Inflammatory macrophage treated with lipopolysaccharide for 1 hour (primary cell): ENCODE measurements at places on chromosomes 2 and 18.
A peak's percentile ranks its signal among the peaks of the same experiment; 100 is the strongest.

GRCh38 chr2:143300536-143300935 lies 171.3 kb downstream of the ARHGAP15 start:
- DNase-seq, result no peak

GRCh38 chr2:50181212-50181611 lies 850.7 kb downstream of the NRXN1 start:
- DNase-seq, result no peak

GRCh38 chr2:234603619-234604018 lies 106.7 kb upstream of the ARL4C start:
- no peak for DNase-seq

GRCh38 chr2:11742317-11742701 lies 4.1 kb upstream of the LPIN1 start:
- no peak for DNase-seq

DNA sequence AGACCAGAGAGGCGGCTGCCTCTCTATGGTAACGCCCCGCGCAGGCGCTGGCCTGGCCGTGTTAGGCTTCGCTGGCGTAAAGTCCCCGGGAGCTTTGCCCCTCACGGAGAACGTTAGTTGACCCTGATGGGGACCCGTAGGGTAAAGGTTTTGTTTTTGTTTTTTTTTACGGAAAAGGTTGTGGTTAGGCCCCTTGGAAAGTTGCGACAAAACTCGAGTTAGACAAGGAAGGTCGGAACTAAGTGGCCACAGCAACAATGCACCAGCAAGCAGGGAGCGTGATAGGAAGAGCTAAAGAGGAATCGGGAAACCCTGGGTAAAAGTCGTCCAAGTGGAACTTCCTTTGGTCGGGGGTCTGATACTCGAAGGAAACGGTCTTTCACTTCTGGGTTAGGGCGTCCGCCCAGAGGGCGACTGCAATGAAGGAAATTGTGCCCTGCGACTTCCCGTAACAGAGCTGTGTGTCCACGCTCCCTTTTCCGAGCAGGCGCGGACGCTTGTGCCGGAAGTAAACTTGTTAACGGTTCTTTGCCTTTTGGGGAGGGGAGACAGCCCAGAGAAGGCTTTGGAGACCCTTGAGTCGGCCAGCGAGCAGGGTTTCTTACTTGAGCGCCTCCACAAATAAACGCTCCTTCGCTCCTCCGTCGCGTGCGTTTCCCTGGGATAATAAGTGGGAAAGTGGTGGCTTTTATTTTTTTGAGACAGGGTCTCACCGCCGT lies 493 bp upstream of the CLASP1 start:
- DNase-seq, result peak; percentile 96

- DNase-seq, result no peak
These were observed 8.9 kb downstream of the SLC4A3 start for GRCh38 chr2:219636144-219636915.

- no peak for DNase-seq
These were observed 63.5 kb upstream of the FN1 start for GRCh38 chr2:215499331-215499730.

DNA sequence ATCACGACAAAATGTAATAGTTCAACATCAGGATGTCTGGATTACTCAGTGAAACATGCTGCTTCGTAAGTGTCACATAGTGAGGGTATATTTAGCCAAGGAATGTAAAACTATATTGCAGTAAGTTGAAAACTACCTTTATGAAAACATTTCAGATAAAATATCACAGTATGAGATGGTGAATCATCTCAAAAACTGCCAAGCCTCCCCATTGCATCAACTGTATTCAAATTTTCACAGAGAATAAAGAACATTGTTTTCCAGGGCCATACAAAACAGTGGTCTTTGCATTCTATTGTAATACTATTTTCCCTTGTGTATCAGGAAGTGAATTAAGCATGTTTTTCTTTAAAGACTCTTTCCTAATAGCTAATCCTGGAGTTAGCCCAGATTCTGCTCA lies 47.6 kb upstream of the MSTN start:
- no peak for DNase-seq

- no peak for DNase-seq
These were observed 443.6 kb downstream of the TDRD15 start for GRCh38 chr2:21567395-21567794.

GRCh38 chr18:59616501-59616900 lies 80.7 kb downstream of the CCBE1 start:
- DNase-seq, result no peak

DNA sequence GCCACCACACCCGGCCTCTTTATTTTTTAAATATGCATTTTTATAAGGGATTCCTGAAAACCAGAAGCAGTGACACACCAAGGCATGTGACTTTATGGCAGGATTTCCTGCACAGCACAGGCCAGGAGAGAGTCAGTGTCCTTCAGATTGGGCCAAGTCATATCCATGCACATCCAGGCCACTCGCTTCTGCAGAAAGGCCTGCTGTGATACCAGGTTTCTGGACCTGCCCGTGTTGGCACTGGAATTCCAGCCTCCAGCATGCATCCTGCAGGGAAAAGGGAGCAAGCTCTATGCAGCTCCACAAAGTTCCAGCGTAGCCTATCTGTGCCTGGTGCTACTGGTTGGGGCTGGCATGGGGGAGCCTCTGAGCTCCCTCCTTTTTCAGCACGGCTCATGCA lies 36.8 kb downstream of the MEX3C start:
- DNase-seq, result no peak

DNA sequence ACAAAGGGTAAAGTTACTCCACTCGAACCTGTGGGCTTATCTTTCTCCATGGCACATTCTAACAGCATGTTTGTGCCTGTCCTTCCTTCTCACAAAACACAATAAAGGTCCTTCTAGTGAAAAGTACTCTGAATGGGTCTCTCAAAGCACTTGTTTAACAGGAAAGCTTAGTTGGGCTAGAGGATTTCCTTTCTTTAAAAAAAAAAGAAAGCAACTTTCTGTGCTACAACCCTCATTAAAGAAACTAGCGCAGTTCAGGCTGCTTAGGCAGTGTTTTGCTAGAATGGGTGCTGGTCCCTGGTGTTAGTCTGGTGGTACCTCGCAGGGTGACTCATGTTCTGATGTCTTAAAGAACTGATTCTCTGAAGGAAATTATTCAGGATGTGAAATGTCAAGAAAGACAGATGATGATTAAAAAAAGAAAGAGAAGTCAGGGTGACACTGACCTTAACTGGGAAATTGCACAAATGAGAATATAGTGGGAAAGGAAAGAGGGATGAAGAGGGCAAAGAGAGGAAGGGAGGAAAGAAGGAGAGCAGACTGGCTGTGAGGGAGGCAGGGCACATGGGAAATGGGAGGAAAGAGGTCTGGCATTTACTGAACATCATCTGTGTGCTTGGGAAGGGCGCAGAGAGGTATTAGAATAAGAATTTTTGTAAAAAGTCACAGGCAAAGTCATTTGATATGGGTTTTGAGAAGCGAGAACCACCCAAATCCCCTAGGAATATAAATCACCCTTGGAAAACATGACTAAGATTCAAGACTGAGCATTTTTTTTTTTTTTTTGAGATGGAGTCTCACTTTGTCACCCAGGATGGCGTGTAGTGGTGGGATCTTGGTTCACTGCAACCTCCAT lies 74.9 kb downstream of the ATP8B1 start:
- DNase-seq, result peak; percentile 10

GRCh38 chr2:168853471-168853870 lies 36.8 kb downstream of the SPC25 start:
- no peak for DNase-seq

GRCh38 chr18:986051-986450 lies 81.4 kb downstream of the ADCYAP1 start:
- no peak for DNase-seq

DNA sequence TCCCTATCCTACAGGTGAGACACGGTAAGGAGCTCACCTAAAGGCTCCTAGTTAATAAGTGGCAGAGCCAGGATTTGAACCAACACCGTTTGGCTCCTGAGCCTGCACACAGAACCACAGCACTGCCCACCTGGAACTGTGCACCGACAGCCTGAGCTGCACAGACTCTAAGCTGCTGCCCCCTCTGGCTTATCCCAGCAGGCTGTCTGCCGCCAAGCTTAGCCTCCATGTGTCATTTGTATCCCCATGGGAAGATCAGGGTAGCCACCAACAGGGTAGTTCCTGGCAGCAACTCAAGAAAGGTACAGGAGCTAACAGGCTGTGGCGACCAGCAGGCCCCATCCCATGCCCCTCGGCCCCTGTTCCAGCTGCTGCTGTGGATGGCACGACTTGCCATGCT lies 135.7 kb downstream of the LRRC30 start:
- DNase-seq, result no peak

DNA sequence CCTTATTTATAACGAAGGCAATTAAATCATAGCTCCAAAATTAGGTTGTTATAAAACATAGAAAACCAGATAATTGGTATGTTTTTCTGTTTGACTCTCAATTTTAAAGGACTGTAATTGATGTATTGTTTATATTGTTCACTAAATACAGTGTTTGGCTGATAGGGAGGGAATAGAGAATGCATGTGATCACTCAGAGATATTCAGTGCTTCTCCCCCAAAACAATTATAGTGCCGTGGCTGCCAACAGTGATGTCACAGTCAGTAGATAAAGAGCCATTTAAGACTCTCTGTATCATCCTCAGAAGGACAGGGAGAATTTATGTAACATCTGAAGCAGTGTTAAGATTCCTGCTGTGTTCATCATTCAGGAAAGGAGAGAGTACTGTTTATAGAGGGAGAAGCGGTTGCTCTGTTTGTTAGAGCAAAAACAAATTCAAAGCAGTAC lies 69.6 kb downstream of the PHLPP1 start:
- DNase-seq, result peak; percentile 16

GRCh38 chr2:205405752-205406151 lies 276.5 kb upstream of the NRP2 start:
- no peak for DNase-seq

GRCh38 chr2:23621616-23622015 lies 236.6 kb downstream of the KLHL29 start:
- no peak for DNase-seq

DNA sequence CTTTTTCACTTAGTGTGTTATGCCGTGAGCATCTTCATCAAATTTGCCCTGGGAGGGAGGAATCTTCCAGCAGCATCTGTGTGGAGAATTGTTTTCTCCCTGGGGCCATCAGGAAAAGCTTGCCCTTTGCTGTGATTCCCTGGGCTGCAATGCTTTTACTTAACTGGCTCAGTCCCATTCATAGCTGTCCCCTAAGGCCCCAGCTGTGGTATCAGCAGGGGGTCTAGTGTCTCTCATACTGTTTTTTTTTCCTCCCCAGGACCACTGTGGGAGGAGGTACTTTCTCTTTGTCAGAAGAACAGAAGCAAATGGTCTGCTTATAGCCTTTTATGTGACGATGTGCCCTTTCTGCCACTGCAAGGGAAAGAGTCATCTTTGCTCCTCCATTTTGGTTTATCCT lies 176.8 kb upstream of the CELF4 start:
- DNase-seq, result no peak

GRCh38 chr2:96329456-96329855 lies 4.3 kb downstream of the ITPRIPL1 start:
- DNase-seq, result no peak

- no peak for DNase-seq
These were observed 13.6 kb upstream of the PAPOLG start for GRCh38 chr2:60742419-60742818.

DNA sequence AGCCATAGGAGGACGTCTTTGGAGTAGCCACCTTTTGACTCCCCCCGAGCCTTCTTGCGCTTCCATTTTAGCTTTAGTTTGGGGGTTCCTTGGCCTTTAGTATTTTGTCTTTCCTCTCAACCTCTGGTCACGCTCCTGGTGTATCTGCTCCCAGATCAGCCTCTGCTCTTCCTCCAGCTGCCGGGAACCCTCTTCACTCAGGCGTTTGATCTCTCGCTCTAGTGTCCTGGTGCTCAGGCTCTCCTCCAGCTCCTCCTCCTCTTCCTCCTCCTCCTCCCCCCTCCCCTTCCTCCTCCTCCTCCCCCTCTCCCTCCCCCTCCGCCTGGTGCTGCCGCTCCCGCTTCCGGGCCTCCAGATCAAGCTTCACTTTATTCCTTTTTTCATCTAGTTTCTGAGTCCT lies 1082.3 kb upstream of the TMEFF2 start:
- DNase-seq, result no peak

DNA sequence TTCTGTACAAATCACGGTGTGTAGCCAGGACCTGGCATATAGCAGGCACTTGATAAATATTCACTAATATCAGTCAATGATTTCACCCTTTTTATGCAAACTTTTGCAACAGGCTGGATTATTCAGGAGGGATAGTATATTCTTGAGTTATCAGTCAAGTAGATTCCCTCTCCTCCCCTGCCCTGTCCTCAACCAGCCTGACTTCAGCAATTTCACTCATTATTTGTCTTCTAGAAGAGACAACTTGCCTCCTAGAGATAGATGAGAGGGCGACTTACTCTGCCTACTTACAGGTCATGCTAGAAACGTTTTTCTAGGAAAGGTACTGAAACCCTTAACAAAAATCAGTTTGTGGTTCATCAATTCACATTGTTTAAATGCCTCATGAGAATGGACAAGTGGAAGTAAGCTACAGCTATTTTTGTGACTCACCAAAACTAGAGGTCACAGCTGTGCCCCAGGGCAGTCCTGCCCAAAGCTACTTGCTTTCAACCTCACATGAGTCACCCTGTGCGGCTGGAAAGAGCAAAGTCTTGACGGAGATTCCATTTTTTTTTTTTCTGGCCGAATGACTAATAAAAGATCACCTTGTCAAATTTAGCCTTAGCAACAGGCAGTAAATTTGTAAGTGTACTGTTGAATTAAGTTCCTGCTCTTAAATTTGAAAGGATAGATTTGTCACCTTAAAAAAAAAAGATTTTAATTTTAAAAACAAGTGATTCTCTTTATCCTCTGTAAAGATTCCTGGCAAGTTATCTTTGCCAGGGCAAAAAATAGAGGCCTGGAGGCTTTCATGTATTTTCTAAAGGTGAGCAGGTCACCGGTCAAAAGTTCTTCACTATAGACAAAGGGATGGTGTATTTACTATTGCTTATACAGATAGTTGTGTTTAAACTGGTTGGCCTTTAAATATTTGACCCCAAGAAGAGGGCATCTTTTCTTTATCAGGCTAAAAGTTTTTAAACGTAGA lies 109.0 kb upstream of the SLC35G4 start:
- DNase-seq, result no peak

GRCh38 chr18:7577706-7578105 lies 10.6 kb downstream of the PTPRM start:
- DNase-seq, result no peak
